ENCODE measurements at places on chromosomes 12 and 14. TPM values are rescaled to one million over a fixed set of nuclear protein-coding genes. Genes with fewer than 3 reads are reported as not detected.

Gene NEDD1
- total RNA-seq = 14.3 TPM

Gene DAO
- not detected for total RNA-seq

Gene HOXC4
- total RNA-seq = not detected

Gene EAPP
- 19.3 TPM for total RNA-seq

Gene MIP
- not detected for total RNA-seq

Gene AQP2
- total RNA-seq = not detected

Gene GPR137C
- 0.47 TPM for total RNA-seq
